ENCODE measurements at places on chromosomes 16 and 17. TPM values are rescaled to one million over a fixed set of nuclear protein-coding genes. Genes with fewer than 3 reads are reported as not detected.
A peak's percentile ranks its signal among the peaks of the same experiment; 100 is the strongest.

DNA sequence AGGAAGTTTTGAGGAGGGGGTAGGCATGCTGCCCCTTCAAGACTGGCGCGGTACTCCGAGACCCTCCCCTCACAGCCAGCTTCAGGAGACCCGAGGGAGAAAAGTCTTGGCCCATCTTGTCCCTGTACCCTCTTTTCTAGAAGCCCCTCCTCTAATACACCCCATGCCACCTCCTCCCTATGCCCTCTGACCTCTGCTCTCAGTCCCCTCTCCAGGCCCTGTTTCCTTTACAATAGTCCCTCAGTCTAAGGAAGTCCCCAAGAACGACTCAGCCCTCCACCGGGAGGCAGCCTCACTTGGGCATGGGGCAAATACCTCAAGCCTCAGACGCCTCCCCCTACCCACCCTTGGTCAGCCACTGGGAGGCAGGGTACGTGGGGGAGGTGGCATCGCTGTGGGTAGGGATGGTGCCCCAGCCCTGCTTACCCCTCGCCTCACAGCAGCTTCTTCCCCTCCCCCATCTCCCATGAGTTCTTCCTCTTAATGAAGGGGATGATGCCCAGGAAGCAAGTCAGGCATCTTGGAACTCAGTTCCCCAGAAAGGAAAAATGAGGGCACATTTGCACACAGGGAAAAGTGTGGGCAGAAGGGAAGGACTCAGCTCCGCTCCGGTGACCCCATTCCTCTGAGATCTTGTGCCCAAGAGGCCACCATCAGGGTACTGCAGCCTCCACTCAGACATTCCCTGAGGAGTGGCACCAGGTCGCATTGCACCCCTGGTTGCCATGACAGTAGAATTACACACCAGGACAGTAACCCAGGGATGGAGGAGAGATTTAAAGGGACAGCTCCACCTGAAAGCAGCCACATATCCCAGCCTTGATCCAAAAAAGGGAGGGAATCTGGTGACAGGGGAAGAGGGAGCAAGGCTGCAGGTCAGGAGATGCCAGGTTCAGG is 6.2 kb downstream of the MPP2 start:
- DNase-seq = no peak

DNA sequence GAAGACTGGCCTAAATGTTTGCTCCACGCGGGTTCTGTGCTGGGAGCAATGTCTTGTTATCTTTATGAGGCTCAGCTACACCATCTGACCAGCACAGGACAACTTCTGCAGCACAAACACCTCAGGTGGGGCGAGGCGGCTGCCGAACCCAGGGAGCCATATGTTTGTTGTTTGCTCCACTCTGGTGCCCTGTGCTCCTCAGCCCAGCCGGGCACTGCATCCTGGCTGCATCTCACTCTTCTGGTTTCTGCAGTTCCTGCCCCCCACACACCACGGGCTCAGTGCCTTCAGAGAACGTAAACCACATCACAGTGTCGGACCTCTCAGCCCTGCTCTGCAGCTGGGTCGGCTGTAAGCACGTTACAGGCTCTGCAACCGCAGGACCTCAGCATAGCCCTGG is 32.4 kb downstream of the MXRA7 start:
- no peak for DNase-seq

DNA sequence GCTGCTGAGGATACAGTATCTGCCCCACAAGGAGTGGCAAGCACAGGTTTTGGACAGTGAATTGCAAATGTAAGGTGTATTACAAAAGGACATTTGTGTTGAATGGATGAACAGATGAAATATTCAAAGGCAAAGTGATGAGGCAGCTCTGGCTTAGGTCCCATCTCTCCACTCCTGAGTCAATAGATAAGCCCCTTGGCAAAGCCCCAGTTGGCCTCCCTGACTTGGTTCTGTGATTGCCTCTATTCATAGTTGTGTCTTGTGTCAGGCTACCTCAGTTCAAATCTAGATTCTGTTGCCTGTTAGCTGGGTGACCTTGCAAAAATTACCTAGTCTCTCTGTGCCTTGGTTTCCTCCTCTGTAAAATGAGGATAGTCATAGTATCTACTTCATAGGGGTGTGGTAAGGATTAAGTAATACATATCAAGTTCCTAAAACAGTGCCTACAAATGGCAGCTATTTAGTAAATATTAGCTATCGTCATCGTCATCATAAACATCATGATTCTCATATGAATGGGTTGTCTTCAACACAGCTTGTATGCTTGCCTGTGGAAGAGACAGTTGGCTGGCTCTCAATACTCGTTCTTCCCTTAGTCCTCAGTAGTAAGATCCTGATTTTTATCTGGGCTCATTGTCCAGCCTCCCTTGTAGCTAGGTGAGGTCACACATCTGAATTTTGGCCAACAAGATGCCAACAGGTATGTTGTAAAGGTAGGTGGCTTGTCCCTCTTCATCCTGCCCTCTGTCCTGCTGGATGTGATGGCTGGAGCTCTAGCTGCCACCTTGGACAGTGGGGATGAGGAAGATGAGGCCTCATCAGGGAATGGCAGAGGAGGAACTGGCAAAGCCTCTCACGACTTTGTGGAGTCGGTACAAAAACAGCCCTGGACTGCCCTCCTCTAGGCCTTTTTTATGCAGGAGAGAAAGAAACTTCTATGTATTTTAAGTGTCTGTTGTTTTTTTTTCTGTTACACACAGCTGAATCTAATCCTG is 2.1 kb upstream of the MFAP4 start:
- no peak for DNase-seq

DNA sequence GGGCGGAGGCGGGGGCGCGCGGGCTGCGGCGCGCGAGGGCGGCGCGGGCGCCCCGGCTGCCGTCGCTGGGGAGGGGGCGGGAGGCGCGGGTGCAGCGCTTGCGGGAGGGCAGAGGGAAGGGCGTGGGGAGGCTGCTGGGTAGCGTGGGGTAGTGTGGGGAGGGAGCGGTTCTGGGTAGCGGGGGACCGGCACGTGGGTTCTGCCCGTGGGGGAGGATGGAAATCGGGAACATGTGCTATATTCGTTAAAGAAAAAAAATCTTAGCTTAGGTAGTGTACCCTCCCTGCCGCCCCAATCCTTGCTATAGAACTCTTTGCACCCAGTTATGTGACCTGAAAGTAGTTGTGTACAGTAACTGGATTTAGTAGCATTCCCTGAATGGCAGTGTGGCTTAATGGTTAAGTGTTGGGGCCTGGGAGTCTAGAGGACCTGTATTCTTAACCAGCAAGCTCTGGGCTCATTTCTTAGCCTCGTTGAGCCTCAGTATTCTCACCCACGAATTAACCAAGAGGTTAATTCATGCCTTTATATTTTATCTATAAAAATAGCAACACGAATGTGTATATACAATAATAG is 646 bp downstream of the RABEP1 start:
- no peak for DNase-seq

DNA sequence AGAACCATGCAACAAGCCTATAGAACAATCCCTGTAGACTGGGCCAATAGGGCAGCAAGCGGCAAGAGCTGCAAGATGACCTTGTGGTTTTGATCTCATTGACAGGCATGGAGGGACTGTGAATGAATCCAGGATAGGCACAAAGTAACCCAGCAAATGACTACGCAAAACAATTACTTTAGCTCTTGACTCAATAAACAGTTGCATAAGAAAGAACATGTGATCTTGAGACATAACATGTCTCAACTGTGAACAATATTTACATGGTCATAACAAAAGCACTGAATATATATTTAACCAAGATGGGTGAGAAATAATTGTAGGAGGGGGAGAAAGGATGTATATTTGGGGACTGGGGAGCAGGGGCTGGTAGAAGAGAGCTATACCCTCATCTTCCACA is 313.7 kb upstream of the CDH5 start:
- DNase-seq = no peak

GRCh38 chr16:12519986-12520385 is 283.7 kb downstream of the CPPED1 start:
- no peak for DNase-seq

GRCh38 chr17:48915459-48916282 is 7.5 kb downstream of the UBE2Z start:
- no peak for DNase-seq

DNA sequence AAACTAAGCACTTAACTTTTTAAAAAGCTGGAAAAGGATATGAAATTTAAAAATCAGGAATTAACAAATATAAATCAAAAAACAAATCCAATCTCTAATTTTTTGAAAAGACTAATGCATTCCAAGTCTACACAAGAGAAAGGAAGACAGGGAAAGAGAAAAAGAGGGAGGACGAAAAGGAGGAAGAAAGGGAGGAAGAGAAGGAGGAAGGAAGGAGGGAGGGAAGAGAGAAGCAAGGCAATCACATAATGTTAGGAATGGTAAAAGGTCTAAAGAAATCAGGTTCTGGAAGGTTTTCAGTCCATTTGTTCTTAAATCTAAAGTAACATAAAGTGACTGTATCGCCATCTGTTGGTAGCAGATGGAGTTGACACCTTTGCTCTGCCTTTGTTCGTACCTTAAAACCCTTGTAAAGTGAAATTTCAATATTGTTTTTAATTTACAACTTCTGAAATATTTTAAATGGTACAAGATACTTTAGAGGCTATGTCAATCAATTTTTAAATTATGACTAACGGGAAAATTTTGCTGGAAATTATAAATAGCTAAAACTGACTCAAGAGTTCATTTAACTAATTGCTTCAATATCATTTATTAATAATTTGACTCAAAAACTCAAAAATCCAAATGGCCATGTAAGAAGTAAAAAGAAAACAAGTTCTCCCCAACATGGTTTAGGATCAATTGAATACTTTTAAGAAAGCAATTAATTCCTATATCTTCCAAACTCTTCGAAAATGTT is 20.4 kb upstream of the CDYL2 start:
- no peak for DNase-seq

DNA sequence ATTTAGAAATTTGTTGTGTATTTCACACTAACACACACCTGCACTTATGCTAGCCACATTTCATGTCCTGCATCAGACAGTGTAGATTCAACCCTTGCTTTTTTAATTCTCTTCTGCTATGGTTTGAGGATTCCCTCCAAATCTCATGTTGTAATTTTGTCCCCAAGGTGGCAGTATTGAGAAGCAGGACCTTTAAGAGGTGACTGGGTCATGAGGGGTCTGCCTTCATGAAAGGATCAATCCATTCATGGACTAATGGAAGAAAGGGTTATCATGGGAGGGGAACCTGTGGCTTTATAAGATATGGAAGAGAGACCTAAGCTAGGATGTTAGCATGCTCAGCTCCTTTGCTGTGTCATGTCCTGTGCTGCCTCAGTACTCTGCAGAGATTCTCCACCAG is 1032.2 kb downstream of the CDH11 start:
- no peak for DNase-seq

DNA sequence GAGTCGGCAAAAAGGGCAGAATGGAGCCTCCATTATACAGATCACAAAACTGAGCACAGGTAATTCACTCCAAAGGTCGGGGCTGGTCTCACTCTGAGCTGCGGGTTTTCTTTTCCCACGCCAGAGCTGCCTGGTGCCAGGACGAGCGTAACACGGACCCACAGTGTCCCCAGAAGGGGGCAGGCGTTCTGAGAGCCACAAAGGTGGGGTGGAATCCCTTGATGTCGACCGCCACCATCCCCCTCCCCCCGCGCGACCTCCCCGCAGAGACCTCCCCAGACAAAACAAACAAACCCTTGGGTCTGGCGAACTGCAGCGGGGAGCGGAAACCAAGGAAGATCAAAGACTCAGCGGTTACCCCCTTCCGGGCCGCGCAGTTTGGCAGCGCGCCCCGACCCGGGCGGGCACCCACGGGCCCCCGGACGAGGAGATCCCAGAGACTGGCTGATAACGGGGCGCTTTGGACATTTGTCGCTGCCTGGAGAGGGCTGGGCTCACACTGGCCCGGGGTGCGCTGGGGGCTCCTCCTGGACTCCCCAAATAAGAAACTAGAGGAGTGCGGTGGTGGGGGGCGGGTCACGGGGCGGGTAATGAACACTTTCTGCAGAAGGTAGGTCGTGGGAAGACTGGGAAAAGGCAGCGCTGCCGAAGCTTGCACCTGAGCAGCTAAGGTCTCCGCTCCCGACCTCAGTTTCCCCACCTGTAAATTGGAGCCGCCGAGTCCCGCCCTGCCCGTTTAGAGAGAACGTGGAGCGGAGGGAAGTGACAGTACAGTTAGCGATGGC is 664 bp upstream of the NKD1 start:
- DNase-seq = peak; percentile 23

DNA sequence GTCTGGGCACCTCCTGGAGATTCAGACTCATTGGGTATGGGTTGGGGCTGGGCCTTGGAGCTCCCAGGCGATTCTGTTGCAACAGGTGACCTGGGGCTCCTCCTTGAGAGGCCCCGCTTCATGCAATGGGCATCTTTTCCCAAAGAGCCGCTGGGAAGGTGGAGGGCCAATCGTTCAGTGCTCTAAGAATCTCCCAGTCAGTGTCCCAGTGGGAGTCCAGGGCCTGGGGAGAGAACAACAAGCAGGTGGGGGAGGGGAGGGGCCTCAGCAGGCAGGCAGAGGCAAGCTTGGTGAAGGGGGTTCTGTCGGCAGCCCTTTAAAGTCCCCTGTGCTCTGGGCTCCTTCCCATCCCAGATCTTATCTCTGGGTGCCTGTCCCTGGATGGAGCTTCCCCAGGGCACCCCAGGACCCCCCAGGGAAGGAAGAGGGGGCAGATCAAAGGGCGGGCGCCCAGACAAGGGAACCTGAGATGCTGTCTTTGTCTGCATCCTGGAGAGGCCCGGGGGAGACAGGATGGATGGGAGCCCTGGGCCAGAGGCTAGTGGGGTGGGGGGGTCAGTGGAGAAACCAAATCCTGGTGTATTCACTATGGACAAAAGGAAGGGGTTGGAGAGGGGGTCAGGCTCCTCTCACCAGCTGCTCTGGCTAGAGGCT is 30.5 kb upstream of the NXPH3 start:
- DNase-seq = no peak

- no peak for DNase-seq
These were observed 22.1 kb downstream of the CDC42EP4 start for GRCh38 chr17:73289549-73290254.

GRCh38 chr17:83006515-83007455 is 72.6 kb upstream of the METRNL start:
- DNase-seq = no peak

DNA sequence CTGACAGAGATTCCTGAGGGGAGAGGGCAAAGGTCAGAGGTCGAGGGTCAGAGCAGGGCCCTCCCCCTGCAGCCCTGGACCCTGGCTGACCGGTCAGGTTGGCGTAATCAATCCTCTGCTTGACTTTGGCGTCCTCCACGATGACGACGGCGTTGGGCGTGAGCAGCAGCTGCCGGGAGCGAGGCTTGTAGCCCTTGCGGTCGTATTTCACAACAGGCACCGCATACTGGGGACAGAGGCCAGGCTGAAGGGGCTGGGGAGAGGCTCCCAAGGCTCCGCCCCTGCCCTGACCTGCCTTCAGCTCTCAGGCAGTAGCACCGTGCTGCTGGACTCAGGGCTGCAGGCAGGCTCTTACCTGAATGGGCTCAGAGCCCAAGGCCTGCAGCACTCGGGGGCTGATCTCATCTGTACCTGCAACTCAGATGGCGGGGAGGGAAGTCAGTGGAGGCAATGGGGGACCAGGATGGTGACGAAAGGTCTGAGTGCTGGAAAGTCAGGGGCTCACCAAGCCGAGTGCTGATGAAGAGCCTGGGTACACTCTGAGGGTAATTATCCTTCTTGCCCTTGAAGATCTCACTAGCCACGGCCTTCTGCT is 12.0 kb upstream of the CRK start:
- DNase-seq = no peak

KRTAP9-9 gene
- total RNA-seq = not detected

EVPLL gene
- not detected for total RNA-seq

NPW gene
- total RNA-seq = not detected

OTOA gene
- 0.96 TPM for total RNA-seq

DNASE1L2 gene
- total RNA-seq = not detected
